GM12891 (cell line): ENCODE measurements at places on chromosomes 3 and 15.

GRCh38 chr3:163890661-163891060 is 1187.6 kb downstream of the SI start:
- no peak for DNase-seq

- DNase-seq: no peak
Measured at GRCh38 chr15:29278436-29279105, 8.9 kb upstream of the NSMCE3 start.

- DNase-seq: no peak
Measured at GRCh38 chr3:96931119-96931862, 116.9 kb downstream of the EPHA6 start.

GRCh38 chr15:69145694-69146492 is 14.5 kb upstream of the GLCE start:
- DNase-seq: no peak

DNA sequence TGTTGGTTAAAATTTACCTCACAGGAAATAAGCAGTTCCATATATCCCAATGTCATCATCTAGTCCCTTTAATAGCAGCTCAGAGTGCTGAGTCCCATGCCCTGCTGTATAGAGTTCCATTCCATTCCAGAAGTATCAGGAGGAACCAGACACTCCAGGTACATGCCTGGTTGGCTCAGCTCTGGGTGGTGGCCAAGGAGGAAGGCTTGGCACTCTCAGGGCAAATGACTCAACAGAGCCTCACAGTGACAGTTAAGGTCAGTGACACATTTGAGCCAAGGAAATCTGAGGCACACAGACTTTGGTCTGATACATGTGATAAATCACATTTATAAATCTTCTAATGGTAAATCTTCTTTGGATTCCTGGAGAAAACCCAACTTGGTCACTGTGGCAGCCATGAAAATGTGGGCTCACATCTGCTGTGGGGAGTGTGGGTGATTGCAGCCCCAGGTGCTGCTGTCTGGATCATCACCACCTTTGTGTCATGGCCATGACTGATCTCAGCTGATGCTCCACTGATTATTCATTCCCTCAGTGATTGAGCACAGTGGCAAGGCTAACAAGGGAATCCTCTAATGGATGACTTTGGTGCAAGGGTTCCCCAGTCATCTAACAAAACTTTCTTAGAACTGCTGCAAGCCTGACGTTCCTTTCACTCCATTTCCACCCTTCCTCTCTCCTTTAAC is 9.3 kb downstream of the HHLA2 start:
- DNase-seq: no peak
